Right atrium auricular region (tissue), 2 donors: ENCODE measurements at places on chromosomes 7 and 10.

- DNase-seq = no peak
Measured at GRCh38 chr7:106022193-106022821, 59.2 kb downstream of the CDHR3 start.

DNA sequence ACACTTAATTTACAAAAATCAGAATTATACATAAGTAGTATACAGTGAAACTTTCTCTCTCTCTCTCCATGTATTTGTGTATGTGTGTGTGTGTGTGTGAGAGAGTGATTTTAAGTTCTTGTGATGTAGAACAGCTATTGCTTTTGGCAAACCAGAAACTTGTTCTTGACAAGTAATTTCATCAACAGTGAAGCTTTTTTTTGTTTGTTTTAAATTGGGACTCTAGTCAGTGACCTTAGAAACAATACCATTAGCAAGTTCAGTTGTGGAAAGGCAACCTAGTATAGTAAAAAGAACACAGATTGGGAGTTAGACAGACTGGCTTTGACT, 319.1 kb downstream of the PTEN start:
- DNase-seq = no peak

DNA sequence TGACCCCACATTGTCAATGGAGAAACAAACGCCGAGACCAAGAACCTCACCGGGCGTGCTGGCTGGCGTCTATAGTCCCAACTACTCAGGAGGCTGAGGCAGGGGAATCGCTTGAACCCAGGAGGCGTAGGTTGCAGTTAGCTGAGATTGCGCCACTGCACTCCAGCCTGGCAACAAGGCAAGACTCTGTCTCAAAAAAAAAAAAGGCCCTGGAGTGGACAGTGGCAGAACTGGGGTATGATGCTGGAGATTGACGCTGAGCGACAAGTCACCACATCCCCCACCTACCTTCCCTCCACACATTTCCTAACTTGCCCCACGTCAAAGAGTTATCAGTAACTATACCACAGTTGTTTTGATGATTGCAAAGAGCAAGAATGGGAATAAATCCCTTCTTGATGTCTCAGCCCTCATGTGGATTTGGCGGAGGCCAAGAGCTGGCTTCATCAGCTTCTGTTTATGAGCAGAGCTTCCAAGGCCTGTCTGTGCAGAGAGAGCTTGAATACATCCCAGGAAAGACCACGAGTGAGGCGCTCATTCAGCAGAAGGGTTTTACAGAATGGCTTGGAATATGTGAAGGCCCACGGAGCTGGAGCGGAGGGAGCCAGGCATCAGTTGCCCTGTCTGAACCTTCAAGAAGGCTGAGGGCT, 28.0 kb upstream of the TNS3 start:
- peak; percentile 75 for DNase-seq

DNA sequence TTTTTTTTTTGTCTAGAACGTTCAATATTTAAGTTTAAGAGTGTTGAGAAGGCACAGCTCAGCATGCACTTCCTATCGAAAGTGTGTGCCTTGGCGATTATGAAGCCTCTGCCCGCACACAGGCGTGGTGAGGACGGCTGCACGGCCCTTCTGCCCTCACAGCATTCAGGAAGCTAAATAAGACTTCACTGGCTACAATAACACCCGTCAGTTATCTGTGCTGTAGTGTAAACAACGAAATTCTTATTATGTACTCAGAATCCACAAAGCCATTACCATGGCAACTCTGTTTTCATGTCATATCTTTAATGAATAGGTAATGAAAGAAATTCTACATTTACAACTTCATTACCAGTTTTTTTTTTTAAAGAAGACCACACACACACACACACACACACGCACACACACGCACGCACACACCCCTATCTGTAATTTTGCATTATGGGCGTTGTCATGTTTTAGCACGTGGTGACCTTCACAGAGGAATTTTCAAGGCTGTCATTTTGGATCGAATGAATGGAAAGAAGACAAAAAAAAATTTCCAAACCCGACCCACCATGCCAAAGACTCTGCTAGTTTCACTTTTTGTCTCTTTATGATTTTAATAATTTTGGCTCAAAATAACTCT, 254.8 kb upstream of the CTBP2 start:
- DNase-seq = no peak

DNA sequence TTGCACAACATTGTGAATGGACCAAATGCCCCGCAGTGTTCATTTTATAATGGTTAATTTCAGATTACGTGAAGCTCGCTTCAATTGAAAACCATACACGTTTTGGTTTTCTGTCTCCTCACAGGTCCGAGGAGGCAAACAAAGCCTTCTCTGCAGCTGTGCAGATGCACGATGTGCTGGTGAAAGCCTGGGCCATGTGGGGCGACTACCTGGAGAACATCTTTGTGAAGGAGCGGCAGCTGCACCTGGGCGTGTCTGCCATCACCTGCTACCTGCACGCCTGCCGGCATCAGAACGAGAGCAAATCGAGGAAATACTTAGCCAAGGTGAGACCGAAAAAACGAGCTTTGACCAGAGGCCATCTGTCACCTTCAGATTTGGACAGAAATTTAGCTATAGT, 110.3 kb downstream of the TRRAP start:
- DNase-seq = no peak

GRCh38 chr10:114829160-114829909, 7.8 kb downstream of the FHIP2A start:
- DNase-seq = no peak

DNA sequence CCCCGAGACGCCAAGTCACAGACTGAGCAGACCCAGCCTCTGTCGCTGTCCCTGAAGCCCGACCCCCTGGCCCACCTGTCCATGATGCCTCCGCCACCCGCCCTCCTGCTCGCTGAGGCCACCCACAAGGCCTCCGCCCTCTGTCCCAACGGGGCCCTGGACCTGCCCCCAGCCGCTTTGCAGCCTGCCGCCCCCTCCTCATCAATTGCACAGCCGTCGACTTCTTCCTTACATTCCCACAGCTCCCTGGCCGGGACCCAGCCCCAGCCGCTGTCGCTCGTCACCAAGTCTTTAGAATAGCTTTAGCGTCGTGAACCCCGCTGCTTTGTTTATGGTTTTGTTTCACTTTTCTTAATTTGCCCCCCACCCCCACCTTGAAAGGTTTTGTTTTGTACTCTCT, 215.6 kb downstream of the TCF7L2 start:
- no peak for DNase-seq

DNA sequence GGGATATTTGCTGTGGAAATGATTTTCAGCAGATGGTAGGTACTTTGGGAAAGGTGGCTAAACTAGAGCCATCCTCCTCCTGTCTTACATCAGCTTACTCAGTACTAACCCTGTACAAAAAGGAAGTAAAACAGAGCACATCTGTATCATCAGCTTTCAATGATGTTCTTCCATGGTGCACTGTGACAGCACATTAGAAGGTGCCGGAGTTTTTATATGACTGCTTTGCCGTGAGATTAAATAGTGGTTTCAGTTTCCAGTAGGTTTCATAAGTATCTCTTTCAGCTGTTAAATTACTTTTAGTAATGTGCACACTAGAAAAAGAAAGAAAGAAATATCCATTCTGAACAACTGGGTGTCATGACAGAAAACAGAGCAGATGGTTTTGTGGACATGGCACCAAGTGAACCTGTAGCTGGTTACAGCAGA, 86.5 kb downstream of the ARID5B start:
- DNase-seq = no peak

GRCh38 chr7:3244241-3244814, 56.7 kb upstream of the SDK1 start:
- no peak for DNase-seq

DNA sequence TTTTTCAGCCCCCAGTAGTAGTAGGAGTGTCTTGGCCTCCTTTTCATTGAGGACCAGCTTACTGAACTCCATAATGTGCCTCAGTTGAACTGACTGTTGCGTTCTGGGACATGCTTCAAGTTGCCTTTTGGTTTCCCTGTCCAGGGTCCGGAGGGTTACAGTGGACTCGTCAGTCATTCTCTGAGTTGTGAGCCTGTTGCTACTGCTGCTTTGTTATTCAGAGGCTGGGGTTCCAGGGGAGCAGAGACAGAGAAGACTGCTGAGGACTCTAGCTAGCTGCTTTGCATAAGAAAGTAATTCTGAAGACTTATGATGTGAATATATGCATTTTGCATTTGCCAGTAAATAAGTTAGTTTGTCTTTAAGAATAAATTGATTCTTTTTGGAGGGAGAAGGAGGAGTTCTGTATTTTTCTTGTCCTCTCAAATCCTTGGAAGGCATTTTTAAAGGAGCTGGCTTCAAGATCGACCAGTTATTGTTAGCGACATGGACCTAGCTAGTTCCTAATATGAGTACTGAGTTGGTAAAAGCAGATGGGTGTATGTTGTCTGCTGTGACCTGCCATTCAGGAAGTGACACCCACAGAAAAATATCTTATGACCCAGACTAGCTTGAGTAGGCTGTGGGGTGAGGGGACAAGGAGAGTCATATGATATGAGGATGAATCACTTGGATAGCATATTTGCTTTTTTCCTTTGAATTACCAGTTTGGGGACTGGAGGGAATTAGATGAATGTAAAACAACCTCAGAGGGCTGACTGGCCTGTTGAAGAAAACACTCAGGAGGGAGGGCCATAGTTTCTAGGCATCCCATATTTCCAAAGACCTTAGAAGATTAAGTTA, 8.3 kb downstream of the PI4K2A start:
- DNase-seq = no peak
